ENCODE measurements at places on chromosomes 12 and 14.

- no peak for DNase-seq
Observed at GRCh38 chr14:51654533-51654845, 2.8 kb downstream of the FRMD6 start.

DNA sequence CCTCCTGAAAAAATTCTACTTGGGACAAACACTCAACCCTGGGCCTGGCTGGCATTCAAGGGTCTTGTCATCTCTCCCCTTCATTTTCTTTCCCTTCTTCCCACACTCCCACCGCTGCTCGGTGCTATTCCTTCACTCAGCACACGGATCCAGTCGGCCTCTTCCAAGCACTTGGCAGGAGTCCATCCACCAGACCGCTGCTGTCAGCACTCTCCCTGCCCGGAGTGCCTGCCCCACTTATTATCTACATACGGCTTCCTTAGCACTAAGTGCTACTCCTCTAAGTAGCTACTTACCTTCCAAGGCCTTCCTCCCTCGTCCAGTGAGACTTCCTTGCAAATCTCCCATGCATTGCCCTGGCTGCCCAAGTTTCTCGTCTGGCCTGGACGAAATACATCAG lies 29.8 kb downstream of the CALM1 start:
- DNase-seq = no peak

DNA sequence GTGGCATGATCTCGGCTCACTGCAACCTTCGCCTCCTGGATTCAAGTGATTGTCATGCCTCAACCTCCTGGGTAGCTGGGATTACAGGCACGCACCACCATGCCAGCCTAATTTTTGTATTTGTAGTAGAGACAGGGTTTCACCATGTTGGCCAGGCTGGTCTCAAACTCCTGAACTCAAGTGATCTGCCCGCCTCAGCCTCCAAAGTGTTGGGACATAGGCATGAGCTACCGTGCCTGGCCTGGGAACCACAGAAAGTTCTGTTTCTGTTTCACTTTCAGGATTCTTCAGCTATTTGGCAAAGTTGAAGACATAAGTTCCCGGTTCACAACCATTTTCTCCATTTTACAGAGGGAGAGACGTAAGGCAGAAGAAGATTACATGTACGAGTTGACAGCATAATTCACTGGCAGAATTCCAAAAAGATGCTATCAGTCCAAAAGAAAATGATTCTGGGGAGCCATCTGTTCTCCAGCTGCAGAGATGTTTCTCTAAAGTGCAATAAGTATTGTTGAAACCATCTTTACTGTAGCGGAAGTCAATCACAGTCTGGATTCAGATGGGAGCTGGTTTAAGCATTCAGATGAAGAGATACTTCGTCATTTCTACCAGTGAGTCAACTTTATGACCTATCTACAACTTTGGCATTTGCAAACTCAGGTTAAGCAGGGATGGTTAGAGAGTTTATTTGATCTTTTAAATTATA lies 8.1 kb upstream of the RNF34 start:
- no peak for DNase-seq

DNA sequence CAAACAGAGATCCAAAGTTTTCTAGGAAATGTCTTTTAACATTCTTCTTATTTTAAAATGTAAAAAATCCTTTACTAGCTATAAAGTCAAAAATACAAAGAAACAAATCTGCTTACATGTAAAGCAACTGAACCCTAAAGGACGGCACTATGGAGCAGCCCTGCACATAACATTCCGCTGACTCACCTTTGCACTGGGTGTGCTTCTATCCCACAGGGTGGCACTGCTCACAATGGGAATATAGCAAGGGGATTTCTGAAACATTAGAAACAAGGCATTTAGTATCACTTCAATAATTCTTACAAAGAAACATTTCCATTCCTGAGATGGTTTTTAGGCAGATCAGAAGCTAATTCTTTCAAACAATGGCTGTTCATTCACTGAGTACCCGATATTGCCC lies 94.3 kb downstream of the C12orf42 start:
- no peak for DNase-seq

GRCh38 chr14:106489112-106489881 lies 962.9 kb downstream of the TMEM121 start:
- no peak for DNase-seq

DNA sequence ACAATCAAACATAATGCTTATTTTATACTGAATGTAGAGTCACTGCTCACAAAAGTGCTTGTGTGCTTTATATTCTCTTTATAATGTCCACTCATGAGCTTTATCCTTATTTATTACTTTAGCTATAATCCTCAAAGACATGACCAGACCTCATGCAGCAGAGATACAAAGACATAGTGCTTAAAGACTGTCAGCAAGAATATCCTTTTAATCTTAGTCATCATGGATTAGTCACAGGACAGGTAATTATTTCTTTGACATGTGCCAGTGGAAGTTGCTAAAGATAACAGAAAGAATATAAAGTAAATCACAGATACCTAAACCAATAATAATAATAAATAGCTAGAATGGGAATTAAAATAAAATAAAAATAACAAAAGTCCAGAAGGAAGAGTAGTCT lies 707.5 kb downstream of the BCL11B start:
- no peak for DNase-seq

DNA sequence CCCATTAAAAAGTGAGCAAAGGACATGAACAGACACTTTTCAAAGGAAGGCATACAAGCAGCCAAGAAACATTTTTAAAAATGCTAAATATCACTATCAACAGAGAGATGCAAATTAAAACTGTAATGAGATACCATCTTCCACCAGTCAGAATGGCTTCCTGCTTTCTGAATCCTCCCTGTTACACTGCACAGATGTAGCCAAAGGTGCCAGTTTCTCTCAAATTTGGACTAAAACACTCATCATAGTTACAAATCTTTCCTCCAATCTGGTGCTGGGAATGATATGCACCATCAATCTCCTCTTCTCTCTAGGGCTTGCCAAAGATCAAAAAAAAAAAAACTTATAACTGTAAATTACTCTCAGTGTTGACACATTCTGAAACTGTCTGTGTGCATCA lies 311.8 kb upstream of the CLEC14A start:
- DNase-seq = no peak

- DNase-seq = no peak
Observed at GRCh38 chr14:101445278-101445677, 116.0 kb upstream of the DIO3 start.

DNA sequence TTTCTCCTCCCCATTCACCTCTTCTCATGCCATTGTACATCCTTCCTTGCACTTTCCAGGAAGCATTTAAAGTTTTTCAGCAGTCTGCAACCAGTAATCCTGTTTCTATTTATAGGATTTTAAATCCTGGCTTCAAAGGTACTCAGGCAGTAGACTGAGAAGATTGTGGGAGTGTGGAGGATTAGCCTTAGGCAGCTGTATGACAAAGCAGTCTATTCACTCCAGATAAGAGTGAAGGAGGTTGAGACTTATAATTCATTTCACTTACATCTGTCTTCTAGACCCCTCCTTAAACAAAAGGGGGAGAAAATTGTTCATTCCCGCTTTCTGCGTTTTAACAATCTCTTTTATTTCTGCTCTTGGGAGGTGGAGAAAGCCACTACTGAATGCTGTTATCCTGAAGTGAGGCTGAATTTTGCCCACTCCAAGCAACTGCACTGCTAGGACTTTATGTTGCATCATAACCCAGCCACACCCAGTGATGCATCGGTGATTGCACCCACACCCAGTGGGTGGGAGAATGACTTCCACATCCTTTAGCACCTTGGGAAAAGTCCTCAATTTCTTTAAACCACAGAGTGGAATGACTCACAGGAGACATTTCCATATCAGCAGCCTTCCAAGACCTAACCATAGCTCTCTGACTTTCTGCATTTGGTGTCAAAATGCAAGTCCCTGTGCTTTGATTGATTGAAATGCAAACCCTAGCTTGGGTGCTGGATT lies 382.5 kb upstream of the ATP2B1 start:
- DNase-seq = no peak

GRCh38 chr12:6582196-6582595 lies 14.1 kb upstream of the NOP2 start:
- no peak for DNase-seq

- no peak for DNase-seq
Observed at GRCh38 chr14:38731962-38732361, 371.1 kb downstream of the SEC23A start.

DNA sequence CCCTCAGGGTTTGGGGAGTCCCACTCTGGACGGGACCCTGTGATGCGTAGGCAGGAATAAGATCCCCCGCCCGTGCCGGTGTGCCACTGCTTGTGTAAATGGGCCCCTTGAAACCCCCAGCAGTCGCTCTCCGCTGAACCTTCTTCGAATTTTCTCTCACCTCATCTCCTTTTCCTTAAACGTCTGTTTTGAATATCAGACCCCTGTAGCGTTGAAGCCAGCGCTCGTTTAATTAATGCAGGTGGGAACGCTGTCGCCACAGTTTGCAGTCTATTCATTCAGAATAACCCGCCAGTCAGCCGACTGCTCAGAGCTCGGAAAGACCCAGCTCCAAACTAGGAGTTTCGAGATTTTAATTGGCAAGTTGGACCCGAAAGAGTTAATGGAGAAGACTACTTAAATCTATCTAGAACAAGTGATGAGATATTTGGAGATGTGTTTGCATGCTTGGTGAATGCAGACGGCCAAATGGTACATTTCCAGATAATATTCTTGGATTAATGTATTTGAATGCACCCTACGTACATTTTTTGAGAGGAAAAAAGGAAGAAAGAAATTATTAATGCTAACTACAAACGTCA lies 739 bp upstream of the PPP2R5E start:
- no peak for DNase-seq

GRCh38 chr12:127324681-127325080 lies 942.3 kb upstream of the TMEM132C start:
- no peak for DNase-seq

DNA sequence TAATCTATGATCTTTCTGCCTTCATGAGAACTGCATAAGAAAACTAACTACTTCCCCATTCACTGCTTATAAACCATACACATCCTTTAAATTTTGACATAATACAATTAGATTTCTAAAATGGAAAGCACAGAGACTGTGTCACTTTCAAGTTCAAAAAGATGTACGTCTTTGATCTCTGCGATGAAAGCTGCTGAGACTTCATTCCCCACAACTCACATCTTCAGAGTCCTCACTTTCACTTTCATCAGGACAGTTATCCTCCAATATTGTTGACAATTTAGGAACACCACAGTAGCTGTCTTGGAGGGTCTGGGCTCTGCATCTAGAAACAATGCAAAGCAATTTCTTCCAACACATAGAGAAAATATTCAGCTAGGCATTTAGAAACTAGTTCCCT lies 47.9 kb upstream of the KCNC2 start:
- DNase-seq = no peak

GRCh38 chr14:23365036-23365731 lies at the start of gene EFS:
Gene EFS (minus strand): TSS chr14:23365172. CDS start chr14:23365025, 147 bp downstream.
- no peak for DNase-seq

GRCh38 chr12:53061404-53062010 lies 11.6 kb downstream of the TNS2 start:
- DNase-seq = peak; percentile 96

DNA sequence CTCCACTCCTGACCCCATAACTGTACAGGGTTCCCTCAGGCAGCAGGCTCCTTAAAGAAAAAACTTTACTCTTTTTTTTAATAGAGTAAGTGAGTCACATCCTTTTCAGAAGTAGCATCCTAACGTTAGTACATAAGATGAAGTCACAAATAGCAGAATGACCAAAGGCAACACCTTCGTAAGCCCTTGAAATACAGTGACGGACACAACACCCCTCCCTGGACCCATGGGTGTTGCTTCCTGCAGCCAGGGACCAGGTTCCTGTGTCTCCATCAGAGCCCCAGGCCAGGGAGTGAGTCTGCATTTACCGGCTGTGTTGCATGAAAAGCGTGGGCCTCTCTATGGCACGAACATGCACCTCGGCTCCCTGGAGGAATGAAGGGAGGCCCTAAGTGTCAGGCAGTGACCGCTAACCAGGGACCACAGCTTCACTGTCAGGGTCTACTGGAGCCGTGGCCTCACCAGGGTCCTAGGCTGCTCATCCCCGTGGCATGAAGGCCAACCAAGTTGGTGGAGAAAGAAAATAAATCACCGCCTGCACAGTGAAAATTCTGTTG lies 340.0 kb upstream of the SFSWAP start:
- DNase-seq = no peak
